Astrocyte (in vitro differentiated cells and primary cell): ENCODE measurements at places on chromosomes 13 and 19. TPM values are rescaled to one million over a fixed set of nuclear protein-coding genes. Genes with fewer than 3 reads are reported as not detected.

GRCh38 chr13:46571189-46571908 is 18.4 kb downstream of the LRCH1 start:
- H3K36me3 ChIP-seq = no peaks in the 10 kb centered on the region
- no peaks in the 10 kb centered on the region for H3K27me3 ChIP-seq
- H3K27ac ChIP-seq = peak overlapping the region; percentile 40
- peak; percentile 80 for DNase-seq
- peaks cover 22% of the 10 kb centered on the region for H3K4me1 ChIP-seq

GRCh38 chr13:47519626-47520025 is 481.4 kb downstream of the SUCLA2 start:
- no peak overlapping the region for H3K4me3 ChIP-seq
- no peaks in the 10 kb centered on the region for H3K27me3 ChIP-seq
- no peak overlapping the region for H3K27ac ChIP-seq
- no peak for DNase-seq

DNA sequence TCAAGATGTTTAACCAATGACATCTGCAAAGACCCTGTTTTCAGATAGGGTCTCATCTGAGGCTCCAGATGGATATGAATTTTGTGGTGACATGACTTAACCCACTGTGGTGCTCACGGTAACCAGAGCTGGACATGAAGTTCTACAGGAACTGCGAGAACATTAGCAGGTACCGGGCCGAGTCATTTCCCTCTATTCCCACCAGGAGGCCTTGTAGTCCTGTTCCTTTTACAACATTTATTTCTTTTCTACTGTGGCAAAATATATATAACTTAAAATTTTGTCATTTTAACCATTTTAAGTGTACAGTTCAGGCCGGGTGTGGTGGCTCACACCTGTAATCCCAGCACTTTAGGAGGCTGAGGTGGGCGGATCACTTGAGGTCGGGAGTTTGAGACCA is 7.6 kb upstream of the TSPAN16 start:
- peaks cover 5% of the 10 kb centered on the region for H3K4me1 ChIP-seq
- no peaks in the 10 kb centered on the region for H3K36me3 ChIP-seq
- H3K27me3 ChIP-seq = no peaks in the 10 kb centered on the region
- no peak overlapping the region for H3K27ac ChIP-seq

GRCh38 chr19:7348587-7349230 is at the start of gene ARHGEF18:
Gene ARHGEF18 (plus strand): TSS chr19:7348937. CDS start chr19:7362891, 13,954 bp downstream.
- no peak within 1 kb of the TSS for H3K4me3 ChIP-seq
- no peaks in the 10 kb centered on the region for H3K36me3 ChIP-seq
- H3K27me3 ChIP-seq = no peaks in the 10 kb centered on the region
- H3K27ac ChIP-seq = no peak within 1 kb of the TSS
- no peaks in the 10 kb centered on the region for H3K4me1 ChIP-seq

- no peaks in the 10 kb centered on the region for H3K36me3 ChIP-seq
- no peaks in the 10 kb centered on the region for H3K27me3 ChIP-seq
- DNase-seq = peak; percentile 96
- no peaks in the 10 kb centered on the region for H3K4me1 ChIP-seq
- no peak within 1 kb of the TSS for H3K4me3 ChIP-seq
These were observed at the start of gene IPO5 for GRCh38 chr13:97953376-97953970. Gene IPO5 (plus strand): TSS chr13:97953675. CDS start chr13:97976697, 23,022 bp downstream.

- H3K27ac ChIP-seq = no peak overlapping the region
- DNase-seq = no peak
- no peak overlapping the region for H3K4me3 ChIP-seq
- H3K36me3 ChIP-seq = no peaks in the 10 kb centered on the region
- H3K27me3 ChIP-seq = no peaks in the 10 kb centered on the region
These were observed 15.9 kb upstream of the ZNF208 start for GRCh38 chr19:22026687-22027086.

The SSC5D gene
- 46.8 and 66.1 TPM in 2 replicates for total RNA-seq

The ZNF573 gene
- 8.1 and 8.6 TPM in 2 replicates for total RNA-seq

The PCDH8 gene
- 0.34 and 1.9 TPM in 2 replicates for total RNA-seq

The ZNF726 gene
- 0.54 and 0.89 TPM in 2 replicates for total RNA-seq

The GARIN5A gene
- not detected in 2 replicates for total RNA-seq
